ENCODE measurements at places on chromosomes 4 and X.

GRCh38 chr4:94763500-94763899 lies 5.7 kb downstream of the BMPR1B start:
- DNase-seq: no peak

DNA sequence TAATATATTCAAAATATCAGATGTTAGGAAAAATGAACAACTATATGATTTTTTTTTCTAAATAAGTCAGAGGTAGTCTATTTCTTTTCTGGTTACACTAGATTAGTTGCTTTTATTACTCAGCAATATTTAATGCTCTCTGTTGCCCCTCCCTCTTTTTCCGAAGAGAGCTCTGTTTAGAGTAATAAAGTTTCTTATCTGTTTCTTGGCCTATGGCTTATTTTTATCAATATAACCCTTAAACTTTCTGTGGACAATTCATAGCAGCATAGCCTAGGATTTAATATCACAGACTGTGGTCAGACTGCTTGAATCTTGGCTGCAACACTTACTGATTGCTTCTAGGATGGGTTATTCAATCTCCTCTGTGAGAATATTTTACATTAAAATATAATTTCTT lies 2315.4 kb upstream of the AGA start:
- DNase-seq: no peak

- DNase-seq: no peak
Observed at GRCh38 chr4:25727711-25728493, 72.3 kb downstream of the SLC34A2 start.

DNA sequence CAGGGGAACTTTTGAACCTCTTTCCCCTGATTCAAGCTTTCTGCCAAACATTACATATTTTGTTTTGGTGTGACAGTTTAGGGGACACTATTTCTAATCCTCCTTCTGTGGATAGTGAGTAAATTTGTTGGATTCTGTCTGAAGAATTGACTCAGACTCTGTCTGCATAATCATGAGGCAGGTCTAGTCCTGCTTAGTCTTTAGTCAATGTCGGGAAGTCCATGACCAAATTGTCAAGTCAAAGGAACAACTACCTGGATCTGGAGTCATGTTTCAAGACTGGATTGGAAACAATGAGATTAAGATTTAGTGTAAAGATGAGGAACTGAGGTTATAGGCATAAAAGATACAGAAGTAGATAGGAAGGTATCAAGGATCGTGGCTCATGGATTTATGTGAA lies 100.9 kb downstream of the MAGEB17 start:
- DNase-seq: no peak

DNA sequence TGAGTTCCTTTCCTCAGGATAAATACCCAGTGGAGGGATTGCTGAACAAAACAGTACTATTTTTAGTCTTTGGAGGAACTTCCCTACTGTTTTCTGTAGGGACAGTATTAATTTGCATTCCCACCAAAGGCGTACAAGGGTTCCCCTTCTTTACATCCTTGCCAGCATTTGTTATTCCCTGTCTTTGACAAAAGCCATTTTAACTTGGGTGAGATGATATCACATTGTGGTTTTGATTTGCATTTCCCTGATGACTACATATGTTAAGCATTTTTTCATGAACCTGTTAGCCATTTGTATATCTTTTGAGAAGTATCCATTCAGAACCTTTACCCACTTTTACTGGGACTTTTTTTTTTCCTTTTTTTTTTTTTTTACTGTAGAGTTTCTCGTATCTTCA lies 126.2 kb upstream of the ANXA10 start:
- no peak for DNase-seq

DNA sequence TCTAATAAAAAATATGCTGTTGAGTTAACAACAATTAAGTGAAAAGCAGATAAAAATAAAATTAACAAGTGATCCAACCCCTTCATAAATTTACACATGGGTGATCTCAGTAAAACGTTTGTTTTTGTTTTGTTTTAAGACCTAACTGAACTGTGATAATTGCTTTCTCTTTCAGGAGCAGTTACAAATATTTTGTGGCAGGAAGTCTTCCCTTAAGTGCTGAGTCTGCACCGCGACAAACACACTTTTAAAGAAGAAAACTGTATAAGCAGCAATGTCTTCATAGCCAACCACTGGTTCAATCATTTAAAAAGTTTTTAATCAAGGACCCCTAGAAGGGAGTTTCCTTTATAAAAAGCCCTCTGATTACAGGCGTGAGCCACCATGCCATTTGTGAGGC lies 53.7 kb upstream of the NFKB1 start:
- no peak for DNase-seq

GRCh38 chr4:30525662-30526315 lies 194.4 kb upstream of the PCDH7 start:
- no peak for DNase-seq

DNA sequence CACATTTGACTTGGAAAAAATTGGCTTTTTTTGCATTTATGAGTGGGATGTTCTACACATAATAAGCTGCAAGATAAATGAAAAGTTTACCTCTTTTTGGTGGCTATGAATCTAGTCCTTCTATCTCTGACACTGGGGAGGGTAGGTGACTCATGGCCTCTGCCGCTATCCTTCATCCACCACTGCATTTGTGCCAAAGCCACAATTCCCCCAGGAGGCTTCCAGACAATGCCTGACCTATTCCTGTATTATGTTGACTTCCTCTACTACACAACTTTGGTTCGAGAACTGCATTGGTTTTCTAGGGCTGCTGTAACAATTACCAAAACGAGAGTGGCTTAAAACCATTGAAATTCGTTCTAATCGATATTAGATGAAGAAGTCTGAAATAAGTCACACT lies 245.6 kb downstream of the TRAM1L1 start:
- DNase-seq: no peak

- no peak for DNase-seq
Observed at GRCh38 chrX:2385224-2385623, 115.6 kb downstream of the DHRSX start.

- no peak for DNase-seq
Observed at GRCh38 chr4:6991771-6992557, 51.2 kb upstream of the TADA2B start.

- DNase-seq: no peak
Observed at GRCh38 chr4:27716693-27717430, 856.2 kb downstream of the STIM2 start.

- no peak for DNase-seq
Observed at GRCh38 chr4:11005300-11005699, 320.7 kb upstream of the CLNK start.

DNA sequence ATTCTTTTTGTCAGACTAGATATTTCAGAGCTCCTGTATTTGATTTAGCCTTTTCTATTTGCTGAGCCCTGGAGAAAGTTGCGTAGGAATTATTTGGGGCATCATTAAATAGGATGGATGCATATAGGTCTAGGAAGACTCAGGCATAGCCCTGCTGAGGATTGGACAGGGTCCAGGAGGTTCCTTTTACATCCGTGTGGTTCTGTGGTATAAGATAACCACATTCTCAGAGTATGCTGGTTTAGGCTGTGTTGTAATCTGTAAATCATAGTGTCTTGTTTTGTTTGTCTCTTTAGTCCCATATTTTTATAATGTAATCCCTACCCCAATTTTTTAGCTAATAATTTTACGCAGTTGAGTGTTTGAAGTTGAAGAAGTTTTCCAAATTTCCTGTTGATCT lies 513.7 kb downstream of the RPA4 start:
- DNase-seq: no peak

- DNase-seq: no peak
Observed at GRCh38 chr4:39323821-39324220, 42.3 kb downstream of the RFC1 start.

DNA sequence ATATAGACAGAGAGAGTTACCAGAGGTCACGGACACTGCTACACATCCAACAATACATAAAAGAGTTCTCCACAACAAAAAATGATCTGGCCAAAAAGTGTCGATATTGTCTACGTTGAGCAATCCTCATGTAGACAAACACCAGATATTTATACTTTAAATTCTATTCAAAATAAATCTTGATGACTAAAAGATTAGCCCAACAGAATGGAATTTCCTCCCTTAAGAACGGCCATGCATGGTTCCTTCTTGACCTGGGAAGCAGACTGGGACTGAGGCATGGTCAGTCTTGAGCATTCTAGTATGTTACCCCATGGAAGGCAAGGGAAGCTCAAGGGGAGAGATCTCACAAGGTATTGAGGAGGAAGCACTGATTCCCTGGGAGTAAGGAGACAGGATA lies 43.5 kb downstream of the LHFPL1 start:
- DNase-seq: no peak

- no peak for DNase-seq
Observed at GRCh38 chr4:168143601-168144000, 51.3 kb downstream of the ANXA10 start.

DNA sequence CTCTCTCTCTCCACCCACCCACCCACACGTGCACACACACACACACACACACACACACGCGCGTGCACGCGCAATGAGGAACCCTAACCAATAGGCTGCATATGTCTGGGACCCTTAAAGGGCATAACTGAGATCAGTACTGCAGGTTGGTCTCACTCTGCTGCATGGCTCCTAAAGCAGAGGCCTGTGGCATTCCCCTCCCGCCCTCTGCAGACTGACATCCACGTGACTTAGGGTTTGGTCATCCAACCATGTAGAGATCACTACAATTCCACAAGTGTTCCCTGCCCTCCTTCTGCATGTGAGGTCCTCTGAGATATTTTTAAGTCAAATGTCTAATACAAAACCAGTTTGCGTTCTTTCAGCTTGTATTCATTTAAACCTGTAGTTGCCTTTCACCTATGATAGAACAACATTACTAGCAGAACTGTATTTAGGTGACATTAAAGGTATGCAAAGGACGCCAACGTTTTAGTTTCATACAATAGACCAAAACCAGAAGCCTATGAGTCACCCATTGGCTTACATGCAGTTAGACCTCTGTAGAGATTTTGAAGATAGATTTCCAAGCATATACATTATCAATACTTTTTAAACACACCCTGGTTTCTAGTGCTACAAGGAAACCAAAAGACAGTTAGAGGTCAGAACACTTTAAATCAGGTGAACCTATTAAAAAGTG lies 10.1 kb downstream of the XAGE5 start:
- no peak for DNase-seq

GRCh38 chr4:183255487-183255886 lies 64.6 kb downstream of the CLDN22 start:
- no peak for DNase-seq

GRCh38 chr4:165666836-165667235 lies 206.2 kb upstream of the TLL1 start:
- no peak for DNase-seq

Data from activated CD8-positive, alpha-beta memory T cell treated with anti-CD3 and anti-CD28 coated beads, Interleukin-2, amount 50 U/mL, for 4 hours (primary cell).